ENCODE measurements at places on chromosomes 12 and 14. TPM values are rescaled to one million over a fixed set of nuclear protein-coding genes. Genes with fewer than 3 reads are reported as not detected.

GRCh38 chr12:6868211-6869048 is 1.1 kb downstream of the TPI1 start:
- DNase-seq: peak; percentile 32

DNA sequence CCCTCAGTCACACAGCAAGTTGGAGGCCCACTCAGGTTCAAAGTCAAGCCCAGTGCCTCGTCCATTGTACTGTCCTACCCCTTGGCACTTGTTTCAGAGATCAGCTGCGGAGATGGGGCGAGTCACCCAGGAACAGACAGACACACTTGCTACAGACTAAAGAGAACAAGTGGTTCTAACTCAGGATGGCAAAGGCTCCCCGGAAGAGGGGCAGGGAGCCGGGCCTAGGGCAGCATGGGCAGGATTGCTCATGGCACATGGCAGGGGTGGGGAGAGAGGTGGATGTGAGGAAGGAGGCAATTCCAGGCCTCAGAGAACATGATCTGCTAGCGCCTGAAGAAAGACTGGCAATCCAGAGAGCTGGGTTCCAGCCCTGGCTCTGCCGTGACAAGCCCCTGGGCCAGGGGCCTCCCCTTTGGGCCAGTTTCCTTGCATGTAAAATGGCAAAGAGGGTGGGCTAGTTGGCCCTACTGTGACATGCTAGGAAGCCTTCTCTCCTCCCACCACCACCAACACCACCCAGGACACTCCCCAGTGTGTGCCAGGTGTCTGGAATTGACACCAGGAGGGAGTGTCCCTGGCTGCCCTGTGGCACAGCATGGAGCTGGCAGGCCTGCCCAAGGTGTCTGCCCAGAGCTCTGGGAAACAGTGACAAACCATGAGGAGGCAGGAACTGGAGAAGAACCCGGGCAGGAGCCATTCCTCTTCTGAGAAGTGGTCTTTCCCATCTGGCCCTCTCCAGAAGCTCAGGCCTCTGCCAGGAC is 24.0 kb upstream of the IRF2BPL start:
- no peak for DNase-seq

DNA sequence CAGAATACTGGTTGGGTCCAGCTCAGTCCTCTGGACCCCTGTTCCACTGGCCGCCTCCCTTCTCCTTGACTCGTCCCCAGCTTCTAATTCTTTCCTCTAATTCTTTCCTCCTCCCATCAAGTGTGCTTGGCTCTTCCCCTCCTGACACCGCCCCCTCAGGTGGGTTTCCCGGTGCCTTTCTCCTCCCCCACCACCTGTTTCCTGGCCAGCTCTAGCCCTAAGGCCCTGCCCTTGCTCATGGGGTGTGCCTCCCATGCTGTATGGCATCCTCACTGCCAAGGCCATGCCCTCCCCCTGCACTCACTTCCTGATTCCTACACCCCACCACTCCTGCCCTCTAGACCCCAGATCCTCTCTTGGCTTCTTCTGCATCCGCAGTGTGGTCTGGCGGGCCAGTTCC is 12.1 kb upstream of the EML1 start:
- no peak for DNase-seq

The MDGA2 gene
- total RNA-seq: not detected

DNA sequence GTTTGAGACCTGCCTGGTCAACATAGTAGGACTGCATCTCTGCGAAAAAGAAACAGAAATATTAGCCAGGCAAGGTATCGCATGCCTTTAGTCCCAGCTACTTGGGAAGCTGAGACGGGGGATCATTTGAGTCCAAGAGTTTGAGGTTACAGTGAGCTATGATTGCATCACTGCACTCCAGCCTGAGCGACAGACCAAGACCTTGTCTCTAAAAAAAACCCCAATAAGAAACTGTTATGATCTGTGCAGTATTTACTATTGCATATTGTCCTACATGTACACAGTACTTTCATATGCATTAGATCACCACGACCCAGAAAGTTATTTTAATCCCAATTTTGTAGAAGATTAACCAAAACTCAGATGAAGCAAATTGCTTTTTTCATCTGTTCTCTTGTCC is 187.5 kb downstream of the PCNX1 start:
- DNase-seq: no peak

The NFE2 gene
- total RNA-seq: not detected

GRCh38 chr12:110107369-110108281 is 16.5 kb upstream of the IFT81 start:
- peak; percentile 77 for DNase-seq

GRCh38 chr12:1607940-1608712 is 13.7 kb upstream of the FBXL14 start:
- DNase-seq: peak; percentile 36

DNA sequence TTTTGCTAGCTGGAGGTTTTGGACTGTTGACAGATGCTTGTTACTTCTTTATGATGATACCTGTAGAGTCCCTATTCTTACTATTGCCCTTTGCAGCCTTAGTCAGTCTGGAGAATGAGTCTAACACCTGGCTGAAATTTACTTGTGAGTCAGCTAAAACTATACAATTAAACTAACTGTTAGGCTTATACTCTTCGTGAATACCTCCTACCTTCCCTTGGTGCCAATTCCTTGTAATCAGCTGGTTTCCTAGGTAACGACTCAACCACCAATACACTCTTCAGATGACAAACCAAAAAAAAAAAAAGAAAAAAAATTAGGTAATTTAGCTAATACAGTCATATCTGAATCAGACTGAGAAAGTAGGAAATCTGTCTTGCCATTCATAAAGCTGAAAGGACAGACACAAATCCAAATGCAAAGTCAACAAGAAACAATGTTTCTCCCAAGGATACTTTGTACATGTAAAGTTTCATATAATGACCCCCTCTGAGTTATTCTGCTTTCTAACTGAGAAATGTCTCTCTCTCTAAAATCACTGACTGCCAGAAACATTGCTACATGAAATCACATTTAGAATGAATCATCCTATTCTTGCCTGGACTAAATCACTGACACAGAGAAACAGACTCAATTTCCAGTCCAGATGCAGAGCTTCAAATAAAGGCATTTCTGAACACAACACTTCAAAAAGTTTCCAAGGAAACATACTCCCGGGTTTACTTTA is 56.5 kb upstream of the CDKL1 start:
- peak; percentile 50 for DNase-seq

DNA sequence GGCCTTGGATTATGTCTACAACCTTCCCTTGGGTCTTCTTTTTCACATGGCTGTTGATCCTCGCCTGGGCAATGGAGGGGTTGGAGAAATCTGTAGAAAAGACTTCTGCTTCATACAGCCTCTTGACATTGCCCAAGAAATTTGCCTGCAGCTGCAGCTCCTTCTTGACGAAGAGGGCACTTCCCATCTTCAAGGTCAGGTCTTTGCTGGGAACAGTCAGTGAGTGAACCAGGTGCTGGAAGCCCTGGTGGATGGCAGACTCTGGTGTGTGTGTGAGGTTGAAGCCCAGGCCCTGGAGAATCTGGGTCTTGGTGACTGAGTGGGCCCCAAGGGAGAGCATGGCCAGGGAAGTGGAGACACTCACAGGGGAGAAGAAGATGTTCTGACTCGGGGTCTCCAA is 6.7 kb downstream of the SERPINA9 start:
- DNase-seq: no peak

DNA sequence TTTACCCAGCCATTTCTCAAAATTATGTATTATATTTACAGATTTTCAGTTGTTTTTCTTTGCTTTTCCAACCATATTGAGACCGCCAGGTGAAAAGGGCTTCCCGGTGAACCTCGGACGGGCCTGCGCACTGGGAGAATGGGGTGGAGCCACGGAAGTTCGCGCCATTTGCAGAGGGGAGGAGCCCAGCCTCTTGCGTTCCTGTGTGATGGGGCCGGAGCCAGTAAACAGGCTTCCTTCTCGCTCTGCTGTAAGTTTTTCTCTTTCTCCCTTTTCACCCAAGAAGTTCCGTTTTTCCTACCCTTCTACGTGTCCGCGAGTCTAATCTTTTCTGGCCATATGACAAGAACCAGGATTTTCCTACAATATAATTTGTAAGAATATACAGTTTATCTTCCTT is 1108.8 kb upstream of the SEL1L start:
- no peak for DNase-seq

DNA sequence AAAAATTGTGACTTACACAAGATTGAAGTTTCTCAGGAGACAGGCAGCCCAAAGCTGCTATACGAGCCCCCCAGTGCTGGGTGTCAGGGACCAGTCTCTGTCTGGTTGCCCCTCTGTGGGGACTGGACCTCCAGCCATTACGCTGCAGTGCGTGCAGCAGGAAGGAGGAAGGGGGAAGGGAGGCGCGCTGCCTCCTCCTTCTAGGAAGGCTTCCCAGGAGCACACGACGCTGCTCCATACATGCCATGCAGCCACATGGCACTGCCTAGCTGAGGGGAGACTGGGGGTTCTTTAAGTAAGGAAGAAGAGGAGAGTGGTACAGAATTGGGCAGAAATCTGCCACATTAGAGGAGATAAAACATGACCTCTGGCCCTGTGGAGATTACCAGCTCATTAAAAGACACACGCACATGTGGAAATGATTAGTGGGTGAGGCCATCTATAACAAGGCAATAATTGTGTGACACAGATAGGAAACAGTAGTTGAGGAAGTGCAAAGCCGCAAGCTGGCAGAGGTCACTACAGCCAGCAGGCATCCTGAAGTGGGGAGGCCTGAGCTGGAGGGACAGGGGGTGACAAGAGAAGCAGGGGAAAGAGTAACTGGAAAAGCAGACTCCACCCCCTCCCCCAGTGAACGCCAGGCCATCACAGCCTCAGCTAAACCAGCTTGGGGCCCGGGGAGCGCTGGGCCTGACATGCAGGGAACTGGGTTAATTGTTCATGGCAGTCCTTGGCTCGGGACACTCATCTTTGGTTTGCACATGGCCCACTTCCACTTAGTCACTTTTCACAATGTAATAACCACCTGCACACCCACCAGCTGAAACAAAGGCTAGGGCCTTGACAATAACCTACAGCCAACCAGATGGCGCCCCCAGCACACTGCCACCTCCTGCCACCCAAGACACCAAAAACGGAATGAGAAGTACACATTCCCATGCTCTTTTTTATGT is 39.6 kb downstream of the CCDC88C start:
- peak; percentile 82 for DNase-seq

DNA sequence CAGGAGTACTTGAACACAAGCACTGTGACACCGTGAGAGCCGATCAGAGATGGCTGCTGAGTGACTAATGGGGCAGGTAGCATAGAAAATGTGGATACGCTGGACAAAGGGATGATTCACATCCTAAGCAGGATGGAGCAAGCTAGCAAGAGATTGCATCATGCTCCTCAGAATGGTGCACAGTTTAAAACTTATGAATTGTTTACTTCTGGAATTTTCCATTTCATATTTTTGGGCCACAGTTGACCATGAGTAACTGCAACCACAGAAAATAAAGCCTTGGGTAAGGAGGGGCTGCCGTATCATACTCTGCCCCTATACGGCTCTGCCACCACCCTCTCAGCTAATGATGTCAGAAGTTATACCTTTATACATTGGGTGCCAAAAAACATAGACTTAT is 23.3 kb upstream of the MARK3 start:
- DNase-seq: peak; percentile 96

The TRHDE gene
- 0.51 TPM for total RNA-seq

The MYL6B gene
- total RNA-seq: 96.8 TPM

DNA sequence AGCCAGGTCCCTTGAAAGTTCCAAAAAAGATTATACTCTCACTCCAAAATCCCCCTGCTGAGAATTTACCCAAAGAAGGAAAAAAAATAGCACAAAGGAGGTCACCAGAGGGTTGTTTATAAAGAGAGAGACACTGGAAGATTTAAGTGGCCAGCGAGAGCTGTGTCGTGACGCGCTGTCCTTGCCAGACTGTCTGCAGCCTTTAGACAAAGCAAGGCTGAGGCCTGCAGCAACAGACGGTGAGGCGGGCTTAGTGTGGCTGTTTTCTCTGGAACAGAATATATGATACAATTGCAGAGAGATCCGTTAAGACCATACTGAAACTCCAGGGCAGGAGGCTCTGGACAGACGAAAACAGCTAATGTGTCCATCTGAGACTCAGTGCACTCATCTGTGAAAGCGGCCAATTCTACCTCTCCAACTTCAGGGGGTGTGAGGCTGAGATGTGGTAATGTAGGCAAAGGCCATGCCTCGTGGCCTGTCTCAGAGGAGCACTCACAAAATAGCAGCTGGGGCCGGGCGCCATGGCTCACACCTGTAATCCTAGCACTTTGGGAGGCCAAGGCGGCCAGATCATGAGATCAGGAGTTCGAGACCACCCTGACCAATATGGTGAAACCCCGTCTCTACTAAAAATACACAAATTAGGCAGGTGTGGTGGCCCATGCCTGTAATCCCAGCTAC is 36.2 kb downstream of the ANAPC7 start:
- no peak for DNase-seq

- DNase-seq: peak; percentile 28
Measured at GRCh38 chr12:108858311-108859074, 1.1 kb upstream of the SSH1 start.

DNA sequence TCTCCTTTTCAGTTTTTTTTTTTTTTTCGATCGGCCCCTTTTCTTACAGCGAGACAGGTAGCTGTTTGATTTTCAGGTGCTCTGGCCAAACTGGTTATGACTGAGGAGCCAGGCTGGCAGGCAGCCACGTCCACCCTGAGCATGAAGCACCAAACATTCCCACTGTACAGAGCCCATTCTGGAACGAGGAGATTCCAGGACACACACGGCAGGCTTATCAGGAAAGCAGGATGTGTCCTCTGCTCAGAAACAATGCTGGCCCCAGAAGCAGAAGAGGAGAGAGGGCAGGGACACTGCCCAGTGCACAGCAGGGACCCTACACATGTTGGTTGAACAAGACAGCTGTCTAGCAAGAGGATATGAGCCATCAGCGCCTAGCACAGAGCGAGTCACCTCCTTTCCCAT is 3.7 kb upstream of the KRT2 start:
- DNase-seq: no peak

DNA sequence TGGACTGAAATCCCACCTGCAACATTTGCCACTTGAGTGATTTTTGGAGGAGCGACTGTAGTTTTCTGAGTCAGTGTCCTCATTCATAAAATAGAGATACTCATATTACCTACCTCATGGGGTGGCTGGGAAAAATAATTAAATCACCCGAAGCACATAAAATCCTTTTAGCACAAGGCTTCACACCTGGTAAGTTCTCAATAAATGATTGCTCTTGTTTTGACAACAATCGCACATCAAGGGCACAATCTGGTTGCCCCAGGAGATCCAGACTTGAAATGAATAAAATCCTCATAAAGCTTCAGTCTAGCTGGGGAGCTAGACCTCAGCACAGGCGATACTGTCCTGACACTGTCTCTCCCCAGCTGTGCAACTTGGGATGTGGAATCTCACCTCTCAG is 76.0 kb upstream of the CCDC60 start:
- no peak for DNase-seq

DNA sequence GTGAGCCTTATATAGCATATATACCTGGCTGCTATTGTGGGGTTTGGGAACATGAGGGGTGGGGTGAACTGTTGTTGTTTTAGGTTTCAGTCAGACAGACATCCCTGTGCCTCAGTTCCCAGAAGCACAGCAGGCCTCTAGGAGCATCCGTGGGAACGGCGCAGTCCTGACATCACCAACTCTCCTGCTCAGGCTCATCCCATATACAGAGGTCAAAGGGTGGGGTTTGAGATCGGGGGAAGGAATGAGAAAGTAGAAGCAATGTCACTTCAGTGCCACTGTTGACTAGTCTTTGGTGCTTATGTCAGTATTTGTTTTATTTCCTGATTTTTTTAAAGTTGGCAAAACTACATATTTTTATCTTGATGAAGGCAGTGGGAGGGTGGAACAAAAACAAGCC is 43.1 kb upstream of the A2ML1 start:
- no peak for DNase-seq

- DNase-seq: no peak
Measured at GRCh38 chr14:91396013-91396660, 21.5 kb downstream of the CCDC88C start.
